ENCODE measurements at places on chromosomes 5 and 9. TPM values are rescaled to one million over a fixed set of nuclear protein-coding genes. Genes with fewer than 3 reads are reported as not detected.

Gene PCDHGB5
- total RNA-seq, result 14.2 TPM

Gene CCL28
- total RNA-seq, result 0.11 TPM

Gene HCN1
- total RNA-seq, result not detected

Gene PCDH1
- 0.16 TPM for total RNA-seq

Gene CLIC3
- 14.3 TPM for total RNA-seq

Gene NAIP
- total RNA-seq, result 0.41 TPM

Gene PCDHB12
- 0.83 TPM for total RNA-seq

Gene LMX1B
- total RNA-seq, result not detected

Gene STPG3
- not detected for total RNA-seq

Gene INSYN2B
- total RNA-seq, result 15.5 TPM

All from HFFc6 (cell line).